ENCODE measurements at places on chromosomes 6 and 20. TPM values are rescaled to one million over a fixed set of nuclear protein-coding genes. Genes with fewer than 3 reads are reported as not detected.

PLCB1 gene
- total RNA-seq = 13.0 TPM

FRK gene
- 1.6 TPM for total RNA-seq

AIF1 gene
- 19.8 TPM for total RNA-seq

PRIM2 gene
- 14.6 TPM for total RNA-seq

EFCAB8 gene
- not detected for total RNA-seq

PKIB gene
- total RNA-seq = not detected

L3MBTL1 gene
- 7.8 TPM for total RNA-seq

COL12A1 gene
- total RNA-seq = 474 TPM

CSE1L gene
- total RNA-seq = 59.5 TPM

MEP1A gene
- total RNA-seq = not detected

GNAS-AS1 gene
- total RNA-seq = 1.0 TPM

ZC2HC1B gene
- not detected for total RNA-seq

PSORS1C2 gene
- not detected for total RNA-seq

GHRH gene
- total RNA-seq = not detected

BPI gene
- 1.0 TPM for total RNA-seq

CFAP61 gene
- total RNA-seq = 1.0 TPM

PTK6 gene
- not detected for total RNA-seq

CFAP206 gene
- total RNA-seq = not detected

TTK gene
- total RNA-seq = 4.2 TPM

LAMA5 gene
- 14.1 TPM for total RNA-seq

FAM184A gene
- 10.4 TPM for total RNA-seq

Data from skeletal muscle tissue (tissue), 5 donors.